ENCODE measurements at places on chromosomes 5 and 9. TPM values are rescaled to one million over a fixed set of nuclear protein-coding genes. Genes with fewer than 3 reads are reported as not detected.

Gene PRR16
- 1.0 TPM for total RNA-seq

- no peak for DNase-seq
These were observed 6.4 kb downstream of the MAST4 start for GRCh38 chr5:66602621-66603020.

DNA sequence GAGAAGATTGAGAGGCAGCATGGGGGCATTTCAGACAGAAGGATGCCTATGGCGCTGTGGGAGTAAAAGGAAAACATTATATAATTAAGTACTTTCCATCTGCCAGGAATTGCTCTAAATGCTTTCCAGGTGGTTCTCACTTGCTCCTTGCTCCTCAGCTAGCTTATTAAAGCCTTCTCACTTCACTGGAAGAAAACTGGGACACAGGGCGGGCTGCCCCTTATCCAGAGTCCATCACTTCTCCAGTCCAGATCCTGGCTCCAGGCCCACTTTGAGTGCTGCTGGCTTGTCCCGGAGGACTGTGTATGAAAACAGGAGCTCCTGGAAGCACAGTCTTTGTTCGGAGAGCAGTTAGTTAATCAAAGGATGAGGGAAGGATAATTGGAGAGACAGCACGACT, 409.9 kb upstream of the ADAMTS16 start:
- no peak for DNase-seq

GRCh38 chr5:83919071-83920041, 198.7 kb upstream of the HAPLN1 start:
- DNase-seq = no peak

- DNase-seq = peak; percentile 60
These were observed 62.5 kb downstream of the NFIB start for GRCh38 chr9:14251154-14252071.

- DNase-seq = no peak
These were observed 11.9 kb downstream of the LAMC3 start for GRCh38 chr9:131020862-131021261.

- DNase-seq = no peak
These were observed 361.4 kb upstream of the POU5F2 start for GRCh38 chr5:94102849-94103248.

Measured in kidney epithelial cell (primary cell).